Stimulated activated CD4-positive, alpha-beta T cell treated with anti-CD3 and anti-CD28 coated beads, Interleukin-15, amount 100 ng/mL, for 48 hours (primary cell): ENCODE measurements at places on chromosomes 2 and 18.
A peak's percentile ranks its signal among the peaks of the same experiment; 100 is the strongest.

DNA sequence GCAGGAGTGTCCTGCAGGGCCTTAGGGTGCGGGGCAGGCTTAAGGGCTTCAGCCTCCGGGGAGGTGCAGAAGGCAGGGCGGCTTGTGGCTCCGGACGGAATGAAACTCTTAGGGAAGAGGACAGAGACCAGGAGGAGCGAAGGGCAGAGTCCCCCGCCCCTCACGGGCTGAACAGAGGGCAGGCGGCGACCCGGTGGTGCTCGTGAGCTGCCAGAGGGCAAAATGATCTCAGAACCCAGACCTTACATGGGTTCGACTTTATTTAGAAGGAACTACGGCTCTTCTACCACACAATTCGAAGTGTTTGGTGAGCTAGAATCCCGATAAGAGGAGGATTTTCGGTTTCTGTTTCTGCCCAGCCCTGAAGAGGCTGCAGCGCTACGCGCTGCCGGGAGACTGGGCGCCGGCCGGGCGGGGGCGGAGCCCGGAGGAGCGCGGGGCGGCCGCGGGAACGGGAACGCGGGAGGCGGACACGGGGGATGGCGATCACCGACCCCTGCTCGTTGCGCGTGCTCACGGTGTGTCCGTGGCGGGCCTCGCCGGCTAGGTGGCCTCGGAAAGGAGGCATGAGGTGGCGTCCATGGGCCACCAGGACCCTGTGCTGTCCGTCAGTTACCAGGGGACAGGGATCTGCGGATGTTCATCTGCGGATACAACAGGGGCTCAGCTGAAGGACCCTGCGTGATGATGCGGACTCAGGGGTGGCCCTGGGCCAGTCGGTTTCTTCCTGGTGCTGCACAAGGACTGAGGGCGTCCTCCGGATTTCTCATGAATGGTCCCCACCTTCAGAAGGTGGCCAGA, 4.2 kb upstream of the SP100 start:
- peak; percentile 21 for DNase-seq

DNA sequence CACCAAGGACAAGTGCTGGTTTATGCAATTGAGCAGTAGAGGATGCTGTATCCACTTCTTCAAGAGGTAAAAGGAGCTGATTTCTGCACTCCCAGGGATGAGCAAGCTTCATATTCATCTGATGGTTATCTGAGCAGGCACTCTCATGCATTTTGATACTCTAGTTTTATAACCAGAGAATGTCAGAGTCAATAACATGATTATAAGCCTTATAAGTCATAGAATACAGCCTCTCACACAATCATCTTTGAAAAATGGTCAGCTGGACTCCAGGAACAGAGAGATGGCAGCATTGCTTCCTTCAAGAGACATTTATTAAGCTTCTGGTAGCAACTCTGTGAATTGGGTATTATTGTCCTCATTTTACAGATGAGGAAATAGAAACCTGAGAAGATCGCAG, 167.1 kb downstream of the SLC8A1 start:
- DNase-seq: no peak

DNA sequence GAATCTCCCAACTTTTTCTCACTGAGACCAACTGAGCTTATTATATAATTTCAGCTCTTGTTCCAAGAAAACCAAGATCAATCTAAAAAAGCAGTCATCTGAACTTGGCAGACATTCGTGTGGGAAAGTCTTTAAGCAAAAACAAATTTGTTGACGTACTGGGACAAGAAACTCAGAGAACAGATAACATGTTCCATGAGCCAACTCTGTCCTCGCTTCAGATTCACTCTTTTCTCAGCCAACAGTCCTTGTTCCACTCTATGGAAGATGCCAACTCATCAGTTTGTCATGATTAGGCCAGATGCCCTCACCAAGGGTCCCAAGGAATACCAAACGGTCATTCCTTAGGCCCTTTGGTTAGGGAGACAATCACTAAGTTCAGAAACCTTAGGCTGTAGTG, 224.2 kb upstream of the CTAGE1 start:
- DNase-seq: no peak

- no peak for DNase-seq
Observed at GRCh38 chr18:3440341-3440740, 9.6 kb upstream of the TGIF1 start.

- DNase-seq: peak; percentile 53
Observed at GRCh38 chr2:10444463-10444862, 3.7 kb downstream of the ODC1 start.

DNA sequence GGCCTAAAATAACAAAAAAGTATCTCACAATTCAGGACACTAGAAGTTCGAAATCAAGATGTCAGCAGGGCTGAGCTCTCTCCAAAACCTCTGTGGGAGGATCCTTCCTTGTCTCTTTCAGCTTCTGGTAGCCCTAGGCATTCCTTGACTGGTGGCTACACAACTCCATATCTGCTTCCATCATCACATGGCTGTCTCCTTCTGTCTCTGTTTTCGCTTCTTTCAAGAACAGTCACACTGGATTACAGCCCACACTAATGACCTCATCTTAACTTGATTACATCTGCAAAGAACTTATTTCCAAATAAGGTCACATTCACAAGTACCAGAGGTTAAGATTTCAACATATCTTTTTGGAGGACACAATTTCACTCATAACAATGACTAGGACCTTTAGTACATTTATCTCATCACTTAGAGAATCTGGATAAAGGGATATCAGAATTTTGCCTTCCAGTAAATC, 275.2 kb downstream of the IRS1 start:
- DNase-seq: no peak

- no peak for DNase-seq
Observed at GRCh38 chr2:79039944-79040343, 14.4 kb downstream of the REG3G start.

- DNase-seq: no peak
Observed at GRCh38 chr18:68937029-68937599, 139.2 kb downstream of the CCDC102B start.

DNA sequence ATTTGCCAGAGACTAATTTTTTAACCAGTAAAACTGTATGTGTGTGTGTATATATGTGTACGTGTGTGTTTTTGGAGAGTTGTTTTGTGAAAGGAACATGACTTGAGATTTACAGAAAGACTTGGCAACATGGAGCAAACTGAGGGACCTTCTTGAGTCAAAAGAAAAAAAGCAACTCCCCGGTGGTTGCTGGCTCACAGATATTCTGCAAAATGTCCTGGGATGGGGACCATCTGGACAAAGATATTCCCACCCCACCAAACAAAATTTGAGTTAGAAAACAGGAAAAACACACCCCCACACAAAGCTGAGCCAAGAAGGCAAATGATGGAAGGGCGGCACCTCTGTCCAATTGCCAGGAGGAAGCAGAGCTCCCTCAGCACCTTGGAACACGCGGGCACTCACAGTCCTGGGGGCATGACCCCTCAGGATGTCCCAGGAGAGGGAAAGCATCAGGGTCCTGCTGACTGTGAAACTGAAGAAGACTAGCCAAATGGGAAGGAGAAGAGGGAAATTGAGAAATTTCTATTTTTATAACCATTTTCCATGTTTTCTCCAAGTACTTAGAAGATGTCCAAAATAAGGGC, 290.2 kb upstream of the ACVR2A start:
- DNase-seq: no peak

DNA sequence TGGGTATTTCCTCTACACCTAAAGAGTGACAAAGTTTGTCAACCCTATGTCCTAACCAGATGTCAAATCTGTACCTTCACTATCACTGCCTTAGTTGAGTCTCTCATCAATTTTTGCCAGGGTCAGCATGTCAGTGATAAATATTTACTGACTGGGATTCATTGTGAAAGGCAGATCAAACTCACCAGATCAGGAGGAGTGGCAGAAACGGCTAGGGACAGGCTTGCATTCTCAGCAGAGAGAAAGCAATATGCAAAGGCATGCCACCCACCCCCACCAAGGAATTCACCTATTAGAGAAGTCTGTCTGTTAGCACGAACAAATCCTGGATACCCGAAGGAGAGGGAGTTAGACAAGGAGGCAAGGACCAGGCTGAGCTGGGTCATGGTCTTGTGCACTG, 62.6 kb downstream of the PTPN2 start:
- DNase-seq: no peak

DNA sequence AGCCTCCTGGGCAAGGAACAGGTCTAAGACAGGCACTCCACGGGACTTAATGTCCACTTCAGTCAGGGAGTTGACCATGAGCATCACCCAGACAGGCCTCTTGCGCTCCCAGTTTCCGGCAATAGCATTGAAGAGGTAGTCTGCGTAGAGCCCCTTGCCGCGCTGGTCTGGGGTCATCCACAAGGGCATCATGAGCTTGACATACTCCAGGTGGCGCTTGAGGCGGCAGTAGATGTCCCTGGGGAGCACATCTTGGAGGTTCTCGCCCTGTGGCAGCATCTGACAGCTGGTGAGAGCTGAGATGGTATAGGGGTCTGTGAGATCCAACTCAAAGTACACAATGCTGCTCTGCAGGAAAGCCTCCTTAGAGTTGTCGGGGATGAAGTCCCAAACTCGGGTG, 10.6 kb downstream of the TRABD2A start:
- DNase-seq: no peak
